ENCODE measurements at places on chromosomes 1 and 21.

DNA sequence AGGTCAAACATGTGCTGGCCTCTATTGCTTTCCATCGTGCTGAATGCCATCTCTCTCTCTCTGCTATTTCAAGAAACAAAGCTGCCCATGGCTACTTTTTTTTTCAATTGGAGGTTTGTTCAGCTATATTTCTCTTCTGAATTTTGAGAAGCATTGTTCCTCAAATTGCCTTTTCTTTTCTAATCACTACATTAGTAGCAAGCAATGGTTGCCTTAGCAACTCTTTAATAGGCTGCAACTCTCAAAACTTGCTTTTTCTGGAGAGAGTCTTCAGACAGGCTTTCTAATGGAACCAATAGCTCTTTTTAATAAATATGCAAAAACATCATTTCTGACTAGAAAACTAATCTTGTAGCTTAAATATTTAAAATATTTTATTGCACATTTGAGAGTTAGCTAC lies 439.0 kb downstream of the LRRIQ3 start:
- DNase-seq, result no peak

- DNase-seq, result no peak
Observed at GRCh38 chr1:221302810-221303209, 423.6 kb downstream of the HLX start.

- peak; percentile 10 for DNase-seq
Observed at GRCh38 chr21:15063814-15064575, 805 bp downstream of the NRIP1 start.

GRCh38 chr1:147413110-147413605 lies 128.1 kb upstream of the BCL9 start:
- no peak for DNase-seq

- DNase-seq, result no peak
Observed at GRCh38 chr1:229153955-229154548, 116.9 kb upstream of the RAB4A start.

- no peak for DNase-seq
Observed at GRCh38 chr1:91555074-91555730, 54.6 kb downstream of the CDC7 start.

- DNase-seq, result peak; percentile 40
Observed at GRCh38 chr1:19800076-19800804, 524 bp upstream of the TMCO4 start.

- no peak for DNase-seq
Observed at GRCh38 chr1:2504949-2505272, 21.5 kb downstream of the PANK4 start.

GRCh38 chr1:20981915-20982314 lies 194.8 kb downstream of the EIF4G3 start:
- DNase-seq, result peak; percentile 5

DNA sequence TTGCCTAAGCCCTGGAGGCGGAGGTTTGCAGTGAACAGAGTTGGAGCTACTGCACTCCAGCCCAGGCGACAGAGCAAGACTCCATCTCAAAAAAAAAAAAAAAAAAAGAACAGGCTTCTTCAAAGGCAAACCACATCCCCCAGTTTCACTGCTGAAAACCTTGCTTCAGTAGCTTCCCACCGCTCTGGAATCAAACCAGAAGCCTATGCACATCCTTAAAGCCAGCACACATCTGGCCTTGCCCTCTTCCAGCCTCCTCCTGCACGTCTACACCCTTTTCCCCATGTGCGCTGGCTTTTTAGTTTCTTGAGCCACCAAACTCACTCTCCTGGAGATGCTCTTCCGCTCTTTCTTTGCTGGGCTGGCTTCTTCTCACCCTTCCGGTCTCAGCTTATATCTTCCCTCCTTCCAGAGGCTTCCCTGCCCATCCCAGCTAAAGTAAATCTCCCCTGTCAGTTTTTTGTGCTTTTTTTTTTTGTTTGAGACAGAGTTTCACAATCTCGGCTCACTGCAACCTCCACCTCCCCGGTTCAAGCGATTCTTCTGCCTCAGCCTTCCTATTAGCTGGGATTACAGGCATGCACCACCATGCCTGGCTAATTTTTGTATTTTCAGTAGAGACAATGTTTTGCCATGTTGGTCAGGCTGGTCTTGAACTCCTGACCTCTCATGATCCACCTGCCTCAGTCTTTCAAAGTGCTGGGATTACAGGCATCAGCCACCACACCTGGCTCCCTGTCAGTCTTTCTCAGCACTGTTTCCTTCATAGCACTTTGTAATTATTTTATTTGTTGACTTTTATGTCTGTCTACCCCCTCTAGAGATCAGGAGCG lies 42.0 kb upstream of the ID3 start:
- DNase-seq, result peak; percentile 48

DNA sequence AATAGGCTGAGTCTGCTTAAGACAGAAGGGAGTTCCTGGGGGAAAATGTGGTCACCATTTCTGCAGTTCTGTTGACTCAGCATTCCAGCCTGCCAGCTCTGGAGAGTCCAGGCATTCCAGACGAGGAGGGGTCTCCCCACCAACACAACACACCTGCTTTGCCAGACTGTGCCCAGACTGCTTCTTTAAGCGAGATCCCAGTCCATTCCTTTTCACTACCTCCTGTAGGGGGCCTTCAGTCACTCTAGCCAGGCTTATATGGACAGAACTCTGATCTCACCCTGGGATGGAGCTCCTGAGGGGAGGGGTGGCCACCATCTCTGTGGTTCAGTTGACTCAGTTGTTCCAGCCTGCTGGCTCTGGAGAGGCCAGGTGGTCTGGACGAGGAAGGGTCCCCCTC lies 48.5 kb downstream of the UBE2U start:
- no peak for DNase-seq

- DNase-seq, result peak; percentile 9
Observed at GRCh38 chr1:9909234-9910046, 629 bp downstream of the CTNNBIP1 start.

- no peak for DNase-seq
Observed at GRCh38 chr1:83999316-83999819, 436 bp upstream of the TTLL7 start.

- no peak for DNase-seq
Observed at GRCh38 chr21:39080366-39080765, 102.9 kb downstream of the PSMG1 start.

- DNase-seq, result peak; percentile 73
Observed at GRCh38 chr21:42818328-42818749, 61.0 kb downstream of the WDR4 start.

DNA sequence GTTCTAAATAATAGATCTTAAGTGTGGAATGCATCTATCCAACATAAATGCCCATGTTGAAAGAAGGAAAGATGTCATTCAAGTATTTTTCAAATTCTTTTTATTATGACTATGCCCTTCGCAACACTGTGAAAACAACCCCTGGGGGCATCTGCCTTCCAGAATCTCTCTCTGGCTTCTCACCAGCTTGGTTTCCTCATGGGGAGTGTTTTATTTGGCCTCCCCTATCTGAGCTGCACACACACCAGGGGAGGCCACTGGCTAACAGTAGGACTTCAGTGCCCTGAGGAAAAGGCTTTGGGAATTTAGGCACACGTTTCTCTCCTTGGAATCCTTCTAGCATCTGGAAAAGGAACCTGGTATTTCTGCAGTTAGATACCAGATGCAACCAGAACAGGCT lies 130.6 kb downstream of the EDEM3 start:
- DNase-seq, result no peak

GRCh38 chr1:53468374-53468773 lies 9.2 kb downstream of the DMRTB1 start:
- DNase-seq, result no peak

- no peak for DNase-seq
Observed at GRCh38 chr1:174550296-174550695, 102.5 kb downstream of the GPR52 start.

DNA sequence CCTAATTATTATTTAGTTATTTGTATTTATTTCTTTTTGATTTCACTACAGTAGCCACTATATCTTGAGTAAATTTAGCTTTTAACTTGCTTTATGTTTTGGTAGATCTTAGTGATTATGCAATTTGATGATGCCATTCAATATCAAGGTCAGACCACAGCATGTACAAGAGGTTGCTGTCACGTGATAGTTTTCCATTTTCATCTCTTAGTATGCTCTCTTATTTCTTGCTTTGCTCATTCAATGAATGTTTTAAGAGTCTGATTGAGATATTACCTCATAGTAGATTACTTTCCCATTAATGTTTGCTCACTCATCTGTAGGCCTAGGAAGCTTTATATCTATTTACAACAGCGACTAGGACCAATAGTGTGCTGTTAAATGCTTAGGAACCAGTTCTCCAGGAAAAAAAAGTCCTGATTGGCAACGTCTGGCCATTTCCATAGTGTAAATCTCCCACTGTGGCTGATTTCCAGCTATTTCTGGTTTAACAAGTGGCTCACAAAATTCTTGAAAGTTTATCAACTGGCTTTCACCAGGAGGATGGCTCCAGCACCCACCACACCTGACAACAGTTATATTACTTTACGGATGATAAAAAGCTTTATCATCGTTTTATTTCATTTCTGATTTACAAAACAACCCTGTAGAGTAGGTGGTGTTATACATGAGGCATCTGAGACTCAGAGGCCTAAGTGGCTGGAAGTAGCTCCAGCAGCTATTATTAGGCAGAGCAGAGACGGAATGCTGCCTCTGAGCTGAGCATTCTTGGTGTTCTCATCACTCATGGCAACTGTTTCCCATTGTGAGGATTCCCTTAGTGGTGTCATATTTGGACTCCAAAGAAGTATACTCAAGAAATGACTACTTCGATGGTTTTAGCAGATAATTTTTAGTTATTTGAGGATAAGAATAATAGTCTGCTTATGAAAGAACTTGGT lies 235.2 kb downstream of the DISC1 start:
- DNase-seq, result no peak

DNA sequence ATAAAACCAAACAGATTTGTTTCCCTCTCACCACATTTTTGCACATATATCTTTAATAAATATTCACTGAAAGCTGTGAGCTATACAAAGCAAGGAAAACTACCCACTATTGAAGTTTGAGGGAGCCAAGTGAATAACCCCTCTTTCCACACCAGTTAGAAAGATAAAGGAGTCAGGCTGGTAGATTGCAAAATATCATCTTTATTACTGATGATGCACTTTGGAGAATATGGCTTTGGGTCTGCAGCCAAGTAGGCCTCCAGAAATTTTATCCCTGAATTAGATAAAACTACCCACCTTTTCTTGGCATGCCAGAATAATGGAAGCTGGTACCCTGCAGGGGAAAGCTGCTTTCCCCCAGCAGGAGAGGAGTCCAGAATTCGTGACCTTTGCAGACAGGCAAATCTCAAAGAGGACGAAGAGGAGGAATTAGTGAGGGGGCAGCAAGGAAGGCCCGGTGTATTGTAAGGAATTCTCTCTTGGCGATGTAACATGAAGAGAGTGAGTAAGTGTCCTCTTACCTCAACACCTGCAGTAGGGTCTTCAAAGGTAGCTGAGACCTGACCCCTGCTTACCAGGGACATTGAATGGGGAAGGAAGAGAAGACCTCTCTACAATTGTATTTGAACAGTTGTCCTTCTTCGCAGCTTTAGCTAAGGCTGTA lies 84.7 kb downstream of the LRRC8D start:
- DNase-seq, result no peak

- DNase-seq, result no peak
Observed at GRCh38 chr1:156959925-156960324, 39.5 kb downstream of the LRRC71 start.

GRCh38 chr1:43554444-43554992 lies 23.8 kb downstream of the PTPRF start:
- peak; percentile 19 for DNase-seq

DNA sequence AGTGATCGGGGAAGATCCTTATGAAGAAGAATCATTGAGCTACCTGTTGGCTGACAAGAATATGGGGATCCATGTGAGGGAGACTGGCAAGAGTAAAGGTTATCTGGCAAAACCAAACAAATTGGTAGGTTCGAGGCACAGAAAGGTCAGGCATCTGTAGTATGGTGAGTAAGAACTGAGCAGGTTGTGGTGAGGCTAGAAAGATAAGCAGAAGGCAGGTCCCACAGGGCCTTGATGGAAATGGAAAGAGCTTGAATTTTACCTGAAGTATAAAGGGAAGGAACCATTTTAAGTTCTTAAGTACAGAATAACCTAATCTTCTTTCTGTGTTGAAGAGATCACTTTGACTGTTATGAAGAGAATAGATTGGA lies 11.1 kb downstream of the PTPRC start:
- no peak for DNase-seq

DNA sequence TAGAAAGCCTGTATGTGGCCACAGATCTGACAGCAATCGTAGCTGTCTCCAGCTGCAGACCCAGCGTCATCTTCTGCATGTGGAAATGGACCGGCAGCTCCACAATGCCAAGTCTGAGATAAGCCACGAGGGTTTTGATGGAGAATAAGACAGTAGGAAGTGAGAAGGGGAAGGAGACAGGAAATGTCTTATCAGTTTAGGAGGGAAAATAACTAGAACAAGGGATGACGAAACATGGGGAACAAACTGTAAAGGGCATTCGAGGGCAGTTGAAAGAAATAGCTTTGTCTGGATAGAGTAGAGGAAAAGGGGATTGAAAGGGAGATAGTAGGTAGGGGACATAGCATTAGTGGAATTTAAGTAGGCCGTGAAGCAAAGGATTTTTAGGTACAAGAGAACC lies 74.0 kb upstream of the CTTNBP2NL start:
- DNase-seq, result no peak

GRCh38 chr1:147648933-147649332 lies 21.4 kb downstream of the ACP6 start:
- DNase-seq, result no peak

- DNase-seq, result no peak
Observed at GRCh38 chr1:204680461-204680860, 5.1 kb downstream of the LRRN2 start.

- DNase-seq, result peak; percentile 62
Observed at GRCh38 chr1:45686015-45686287, 382 bp downstream of the GPBP1L1 start.

- DNase-seq, result no peak
Observed at GRCh38 chr1:178579095-178579494, 66.2 kb downstream of the TEX35 start.

DNA sequence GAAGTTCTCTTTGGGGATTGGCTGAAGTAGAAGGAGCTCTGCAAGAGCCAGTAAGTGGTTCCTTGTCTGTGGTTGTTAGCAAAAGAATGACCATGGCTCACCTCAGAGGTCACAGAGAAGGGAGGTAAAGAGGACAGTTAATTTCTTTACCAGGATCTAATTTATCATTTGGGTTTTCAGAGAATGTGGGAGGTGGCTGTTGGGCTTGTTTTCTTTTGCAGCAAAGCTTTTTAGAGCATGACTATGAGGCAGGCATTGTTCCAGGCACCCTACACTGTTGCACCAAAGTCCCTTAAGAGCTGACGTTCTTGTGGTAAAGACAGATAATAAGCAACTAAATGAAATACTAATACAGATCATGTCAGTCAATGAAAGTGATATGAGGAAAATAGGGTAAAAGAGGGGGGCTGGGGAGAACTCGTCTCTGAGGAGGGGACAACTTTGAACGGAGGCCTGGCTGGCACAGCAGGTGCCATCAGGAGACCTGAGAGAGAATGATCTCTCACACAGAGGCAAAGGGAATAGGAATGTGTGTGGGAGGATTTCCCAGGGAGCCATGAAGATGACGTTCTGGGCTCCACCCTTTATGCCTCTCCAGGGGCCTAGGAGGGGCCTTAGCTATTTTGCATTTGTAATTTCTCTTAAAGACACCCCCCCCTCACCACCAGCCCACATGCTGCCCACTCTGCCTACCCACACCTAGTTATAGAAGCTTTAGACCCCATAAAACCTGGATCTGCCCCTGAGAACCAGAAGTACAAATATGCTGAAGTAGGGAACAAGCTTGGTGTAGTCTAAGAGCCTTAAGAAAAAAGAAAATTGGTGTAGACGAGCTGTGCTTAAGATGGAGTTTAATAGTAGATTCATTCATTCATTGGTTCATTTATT lies 177.5 kb downstream of the ROR1 start:
- DNase-seq, result no peak

- no peak for DNase-seq
Observed at GRCh38 chr1:110307239-110307974, 31.8 kb upstream of the RBM15 start.
